ENCODE measurements at places on chromosomes 4 and X.

DNA sequence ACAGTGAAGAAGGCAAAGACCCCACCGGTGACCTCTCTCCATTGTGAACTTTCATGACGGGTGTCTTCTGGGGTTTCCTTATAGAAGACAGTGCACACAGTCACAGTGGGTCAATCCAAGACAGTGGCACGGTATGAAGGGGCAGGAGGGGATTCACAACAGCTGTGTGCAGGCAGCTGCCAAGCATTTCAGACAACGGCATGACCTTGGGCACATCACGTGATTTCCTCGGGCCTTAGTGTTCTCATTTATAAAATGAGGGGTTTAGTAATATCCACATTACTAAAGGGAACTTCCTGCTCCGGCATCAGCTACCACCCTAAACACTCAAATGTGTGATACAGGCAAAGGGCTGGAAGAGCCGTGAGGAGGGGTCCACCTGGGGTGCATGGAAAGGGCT is 42.9 kb downstream of the RBM47 start:
- DNase-seq, result no peak

- no peak for DNase-seq
Measured at GRCh38 chr4:100311181-100311580, 120.9 kb upstream of the DDIT4L start.

DNA sequence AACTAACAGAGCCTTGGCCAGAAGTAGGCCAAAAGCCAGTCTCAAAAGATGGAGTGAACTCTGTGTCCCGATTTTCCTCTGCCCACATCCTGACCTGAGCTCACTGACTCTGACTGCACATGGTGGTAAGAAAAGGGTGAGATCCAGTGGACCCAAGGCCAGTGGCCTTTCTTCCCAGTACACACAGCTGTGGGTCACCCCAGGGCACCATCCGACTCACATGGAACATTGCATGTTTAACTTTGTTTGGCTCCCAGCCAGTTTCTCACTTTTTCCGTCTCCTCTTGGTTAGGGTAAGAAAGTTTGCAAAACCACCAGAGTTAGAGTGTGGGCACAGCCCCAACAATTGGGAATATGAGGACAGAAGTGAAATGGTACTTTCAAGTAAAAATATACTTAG is 69.8 kb downstream of the GAB1 start:
- no peak for DNase-seq

GRCh38 chr4:174860588-174860987 is 31.5 kb upstream of the GLRA3 start:
- DNase-seq, result no peak

GRCh38 chr4:77697860-77698590 is 92.4 kb downstream of the CXCL13 start:
- DNase-seq, result no peak
